ENCODE measurements at places on chromosomes 1 and 21.

- DNase-seq, result peak; percentile 51
Measured at GRCh38 chr1:17439250-17440073, at the start of gene RCC2. RCC2 (minus strand) TSS chr1:17439677; CDS start chr1:17438514, 1,163 bp downstream.

DNA sequence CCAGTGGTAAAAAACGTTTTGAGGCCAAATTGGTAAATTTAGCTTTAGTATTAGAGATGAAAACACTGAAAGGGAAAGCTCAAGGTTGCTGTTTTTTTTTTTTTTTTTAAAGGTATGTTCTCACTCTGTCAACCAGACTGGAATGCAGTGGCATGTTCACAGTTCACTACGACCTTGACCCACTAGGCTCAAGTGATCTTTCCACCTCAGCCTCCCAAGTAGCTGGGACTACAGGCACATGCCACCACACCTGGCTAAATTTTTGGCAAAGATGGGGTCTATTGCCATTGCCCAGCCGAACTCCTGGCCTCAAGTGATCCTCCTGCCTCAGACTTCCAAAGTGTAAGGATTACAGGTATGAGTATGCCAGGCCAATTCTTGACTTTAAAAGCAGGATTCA lies 18.9 kb downstream of the LRIF1 start:
- DNase-seq, result no peak

DNA sequence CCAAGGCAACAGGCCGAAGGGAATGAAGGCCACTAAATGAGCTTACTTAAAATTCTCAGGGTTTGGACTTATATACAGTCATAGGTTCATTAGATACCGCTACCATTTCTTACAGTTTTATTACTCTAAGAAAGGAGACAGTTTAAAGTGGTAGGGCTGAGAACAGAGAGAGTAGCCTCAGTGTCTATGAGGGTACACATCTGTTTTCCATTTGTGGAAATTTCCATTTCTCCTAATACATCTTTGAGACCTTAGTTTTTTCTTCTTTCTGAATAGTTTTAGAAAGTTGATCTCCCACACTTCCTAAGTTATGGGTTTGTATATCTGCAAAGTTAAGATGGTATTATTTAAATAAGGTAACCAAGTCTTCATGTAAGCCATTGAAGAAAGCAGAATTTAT lies 1279.1 kb downstream of the NCAM2 start:
- DNase-seq, result no peak

DNA sequence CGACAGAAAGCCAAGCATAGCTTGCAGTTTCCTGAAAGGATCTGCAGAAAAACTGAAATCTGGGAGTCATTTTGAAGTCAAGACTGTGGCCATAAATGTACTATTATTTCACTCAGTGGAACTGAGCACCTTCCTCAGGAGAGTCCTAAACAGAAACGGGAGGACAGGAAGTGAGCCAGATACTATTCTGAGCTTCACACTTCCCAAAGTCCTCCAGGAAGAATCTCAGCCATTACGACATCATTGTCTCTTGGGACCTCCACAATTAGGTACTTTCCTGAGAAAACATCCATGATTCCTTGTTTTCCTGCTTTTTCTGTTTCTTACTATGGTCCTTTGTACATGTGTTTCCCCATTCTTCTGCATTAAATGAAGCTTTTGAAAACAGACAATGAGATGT lies 299.2 kb upstream of the USP25 start:
- no peak for DNase-seq

DNA sequence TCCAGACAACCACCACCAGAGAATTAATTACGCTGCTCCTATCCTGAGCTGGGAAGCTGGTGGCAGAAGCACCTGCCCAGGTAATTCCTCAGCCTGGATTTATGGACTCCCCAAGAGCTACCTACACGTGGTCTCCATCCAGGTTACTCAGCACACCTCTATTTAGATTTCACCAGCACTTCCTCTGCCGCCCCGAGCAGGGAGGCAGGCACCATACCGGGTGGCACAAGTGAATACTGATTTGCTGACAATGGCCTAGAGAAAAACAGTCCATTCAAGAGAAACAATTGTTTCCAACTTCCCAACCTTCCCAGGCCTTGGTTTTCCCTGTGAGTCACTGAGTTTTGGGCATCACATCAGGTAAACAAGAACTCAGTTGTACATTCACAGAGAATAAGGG lies 134.3 kb downstream of the MATN1 start:
- no peak for DNase-seq

GRCh38 chr1:206588492-206588891 lies 23.8 kb downstream of the EIF2D start:
- DNase-seq, result no peak

GRCh38 chr1:2890221-2890850 lies 88.8 kb upstream of the TTC34 start:
- no peak for DNase-seq

- DNase-seq, result no peak
Measured at GRCh38 chr1:241229216-241229615, 127.8 kb downstream of the RGS7 start.

GRCh38 chr1:153251988-153252387 lies 7.5 kb upstream of the LORICRIN start:
- DNase-seq, result no peak

GRCh38 chr1:117658676-117659075 lies 52.8 kb downstream of the TENT5C start:
- DNase-seq, result peak; percentile 45

DNA sequence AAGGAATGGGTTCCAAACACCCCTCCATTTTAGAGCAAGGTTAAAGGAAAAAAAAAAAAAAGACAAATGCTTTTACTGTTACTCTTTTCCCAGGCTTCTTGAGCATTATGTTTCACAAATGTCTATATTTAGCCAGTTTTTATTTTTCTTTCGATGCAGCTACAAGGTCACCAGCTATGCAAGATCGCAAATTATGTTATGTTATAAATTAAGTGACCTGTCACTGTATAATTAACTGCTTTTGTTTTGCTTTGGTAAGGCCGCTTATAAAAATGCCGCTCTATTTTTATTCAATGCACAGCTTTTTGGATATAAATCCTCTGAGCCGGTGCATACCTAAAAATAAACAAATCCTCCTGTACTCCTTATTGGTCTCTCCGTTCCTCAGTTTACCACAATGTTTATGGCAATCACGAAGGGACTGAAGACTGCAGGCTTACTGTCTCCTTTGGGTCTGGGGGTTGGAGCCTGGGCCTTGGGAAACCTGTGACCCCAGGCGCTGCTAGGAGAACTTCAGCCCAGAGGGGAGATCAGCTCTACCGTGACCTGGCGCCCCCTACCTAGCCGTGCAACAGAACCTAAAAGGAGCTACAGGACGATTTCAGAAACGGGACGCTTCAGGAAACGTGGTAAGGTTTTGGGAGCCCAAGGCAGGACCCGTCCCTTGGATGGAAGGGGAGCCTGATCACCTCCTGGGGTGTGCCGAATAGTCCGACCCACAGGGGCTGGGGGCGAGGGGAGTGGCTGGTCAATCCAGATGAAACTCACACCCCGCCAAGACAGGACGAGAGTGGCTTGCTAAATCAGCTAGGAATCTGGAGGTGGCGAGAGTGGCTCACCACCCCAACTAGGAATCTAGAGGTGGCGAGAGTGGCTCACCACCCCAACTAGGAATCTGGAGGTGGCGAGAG lies 101.2 kb upstream of the CD55 start:
- no peak for DNase-seq

DNA sequence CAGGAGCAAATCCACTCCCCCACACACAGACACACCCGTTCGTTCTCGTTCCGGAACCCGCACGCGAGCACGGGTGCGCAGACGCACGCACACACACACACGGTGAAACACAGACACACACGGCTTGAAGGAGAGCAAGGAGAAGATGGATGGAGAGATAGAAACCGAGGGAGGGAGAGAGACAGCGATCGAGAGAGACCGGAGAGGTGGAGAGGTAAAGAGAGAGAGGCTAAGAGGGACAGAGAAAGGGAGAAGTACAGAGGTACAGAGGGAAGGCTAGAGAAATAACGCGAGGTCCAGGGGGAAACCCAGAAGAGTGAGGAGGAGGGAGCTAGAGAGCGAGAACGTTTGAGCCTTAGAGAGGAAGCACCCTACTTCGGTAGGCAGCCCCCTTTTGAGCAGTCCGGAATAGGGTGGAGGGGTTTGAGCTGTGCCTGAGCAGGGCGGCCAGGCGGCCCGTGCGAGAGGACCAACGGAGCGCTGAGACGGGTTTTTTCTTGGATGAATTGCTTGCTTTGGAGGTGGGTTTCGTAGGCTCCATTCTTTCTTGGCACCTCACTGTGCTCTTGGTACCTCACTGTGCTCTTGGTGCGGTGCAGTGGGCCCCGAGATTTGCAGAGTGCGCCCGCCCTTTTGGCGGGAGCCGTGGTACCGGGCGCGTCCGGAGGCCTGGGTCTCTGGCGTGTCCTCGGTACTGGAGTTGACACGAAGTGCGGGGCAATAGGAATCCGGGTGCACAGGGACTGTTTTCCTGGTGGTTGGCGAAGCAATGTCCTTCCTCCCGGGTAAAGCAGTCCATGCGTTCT lies 88.4 kb upstream of the RHOU start:
- no peak for DNase-seq

DNA sequence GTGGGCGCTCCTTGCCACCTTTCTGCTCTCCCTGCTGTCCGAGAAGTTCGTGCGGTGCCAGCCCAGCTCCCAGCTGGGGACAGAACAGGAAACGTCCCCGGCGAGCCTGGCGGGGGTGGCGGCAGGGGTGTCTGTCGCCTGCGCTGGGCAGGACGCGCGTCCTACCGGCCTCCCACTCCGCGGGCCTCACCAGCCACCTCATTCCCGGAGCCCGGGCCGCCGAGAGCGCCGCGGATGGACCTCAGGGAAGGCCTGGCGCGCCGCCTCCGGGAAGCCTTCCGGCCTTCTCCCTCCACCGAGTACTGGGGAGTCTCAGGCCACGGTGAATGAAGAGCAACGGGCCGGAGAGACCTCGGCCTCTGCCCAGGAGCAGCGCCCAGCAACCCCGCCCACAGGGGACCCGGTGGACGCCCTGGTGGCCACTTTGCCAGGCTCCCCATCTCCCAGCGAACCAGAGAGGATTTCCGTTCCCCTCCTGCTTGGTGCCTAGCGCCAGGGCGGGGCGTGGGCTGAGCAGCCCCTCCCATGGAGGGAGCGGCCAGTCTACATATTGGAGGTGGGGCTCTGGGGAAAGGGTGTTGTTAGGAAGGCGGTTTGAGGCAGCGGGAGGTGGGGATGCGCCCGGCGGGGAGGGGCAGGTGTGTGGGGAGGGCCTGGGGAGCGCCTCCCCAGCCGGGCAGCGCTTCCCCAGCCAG lies 9.5 kb upstream of the TNFRSF14 start:
- DNase-seq, result peak; percentile 60

DNA sequence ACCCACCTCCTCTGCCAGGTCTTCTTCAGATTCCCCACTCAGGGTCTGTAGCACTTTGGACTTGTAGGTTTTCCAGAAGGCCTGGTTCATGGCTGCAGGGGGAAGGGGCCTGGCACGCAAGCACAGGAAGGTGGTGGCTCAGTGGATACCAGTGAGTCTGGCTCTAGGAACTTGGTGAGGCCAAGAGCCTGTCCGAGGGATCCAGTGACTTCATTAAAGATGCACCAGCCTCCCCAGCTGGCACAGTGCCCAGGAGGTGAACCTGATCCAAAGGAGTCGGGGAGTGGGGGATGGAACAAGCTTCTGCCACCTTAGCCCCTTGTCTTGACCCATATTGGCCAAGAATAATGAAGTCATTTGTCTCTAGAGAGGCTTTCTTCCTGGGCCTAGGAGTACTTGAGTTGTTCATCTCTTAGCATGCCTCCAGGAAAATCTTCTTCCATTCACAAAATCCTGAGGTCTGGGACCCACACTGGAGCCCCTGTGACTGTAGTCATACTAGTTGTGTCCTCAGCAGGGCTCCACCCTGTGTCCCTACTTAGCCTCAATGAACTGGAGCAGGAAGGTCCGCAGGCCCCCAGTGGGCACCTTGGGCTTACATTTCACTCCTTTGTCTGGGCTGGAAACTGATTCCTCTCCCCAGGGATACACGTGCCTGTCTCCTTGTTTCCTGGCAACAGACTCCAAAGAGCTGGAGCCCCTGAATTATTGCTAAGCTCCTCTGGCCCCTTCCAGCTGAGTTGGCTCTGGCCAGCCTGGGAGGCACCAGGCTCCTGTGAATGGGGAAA lies at the start of gene C1orf232:
C1orf232 (minus strand) TSS at position 554 of the 788 bp plus-strand sequence; CDS start at position 90, 464 bp downstream.
- no peak for DNase-seq

DNA sequence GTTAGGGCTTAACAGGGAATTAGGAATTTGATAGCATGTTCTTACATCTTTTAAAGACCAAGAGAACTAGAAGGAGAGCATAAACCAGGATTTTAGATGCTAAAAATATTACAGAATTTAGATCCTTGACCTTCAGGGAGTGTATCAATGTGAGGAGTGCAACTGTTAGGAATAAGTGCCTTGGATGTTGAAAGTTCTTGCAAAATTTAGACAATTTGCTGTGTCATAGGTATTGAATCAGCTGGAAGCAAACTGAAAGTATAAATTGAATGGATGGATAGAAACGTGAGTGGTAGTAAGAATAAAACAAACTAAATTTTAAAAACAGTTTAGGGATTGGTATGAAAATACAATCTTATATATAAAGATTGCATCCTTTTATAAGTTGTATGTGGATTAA lies 27.7 kb downstream of the PPP1R12B start:
- DNase-seq, result no peak

DNA sequence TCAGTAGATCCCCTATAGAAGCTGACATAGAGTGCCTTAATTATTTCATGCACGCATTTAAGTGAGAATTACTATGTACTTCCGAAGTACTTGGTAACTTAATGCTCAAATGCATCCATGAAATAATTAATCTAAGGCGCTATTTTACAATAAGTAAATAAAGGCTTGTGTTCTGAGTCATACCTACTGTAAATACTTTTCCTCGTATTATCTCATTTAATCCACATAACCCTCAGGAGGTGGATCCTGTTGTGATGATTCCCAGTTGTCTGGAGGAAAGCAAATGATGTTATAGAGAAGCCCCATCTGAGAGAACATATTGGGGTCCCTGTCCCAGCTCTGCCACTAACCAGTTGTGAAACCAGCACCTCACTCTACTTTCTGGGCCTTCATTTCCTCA lies 16.4 kb downstream of the SUSD4 start:
- DNase-seq, result no peak

DNA sequence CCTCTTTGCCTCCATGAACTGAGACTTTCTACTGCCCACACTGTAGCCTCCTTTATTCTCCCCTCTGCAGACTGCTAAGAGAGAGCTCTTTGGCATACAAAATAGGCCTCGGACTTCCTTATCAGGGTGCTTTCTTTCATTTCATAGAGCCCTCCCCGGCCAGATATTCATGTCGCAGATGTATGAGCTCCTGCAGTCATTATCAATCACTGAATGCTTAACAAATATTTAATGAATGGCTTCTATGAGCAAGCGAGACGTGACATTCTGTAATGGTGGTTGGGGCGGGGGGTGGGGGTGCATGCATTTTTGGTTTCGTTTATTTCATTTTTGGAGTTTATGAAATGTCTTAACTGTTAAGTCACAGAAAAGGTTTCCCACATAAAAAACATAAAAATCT lies 344.8 kb upstream of the KAZN start:
- DNase-seq, result no peak
